Effector CD8-positive, alpha-beta T cell (primary cell): ENCODE measurements at places on chromosomes 7 and 10.

GRCh38 chr7:114903131-114903530 is 18.8 kb upstream of the MDFIC start:
- no peak for DNase-seq

- DNase-seq = no peak
Observed at GRCh38 chr7:28096713-28097112, 83.9 kb downstream of the JAZF1 start.

GRCh38 chr7:120184866-120185265 is 88.1 kb upstream of the KCND2 start:
- DNase-seq = no peak

- no peak for DNase-seq
Observed at GRCh38 chr7:90938371-90938770, 325.9 kb upstream of the FZD1 start.

GRCh38 chr7:50336894-50337703 is 32.6 kb downstream of the IKZF1 start:
- no peak for DNase-seq

DNA sequence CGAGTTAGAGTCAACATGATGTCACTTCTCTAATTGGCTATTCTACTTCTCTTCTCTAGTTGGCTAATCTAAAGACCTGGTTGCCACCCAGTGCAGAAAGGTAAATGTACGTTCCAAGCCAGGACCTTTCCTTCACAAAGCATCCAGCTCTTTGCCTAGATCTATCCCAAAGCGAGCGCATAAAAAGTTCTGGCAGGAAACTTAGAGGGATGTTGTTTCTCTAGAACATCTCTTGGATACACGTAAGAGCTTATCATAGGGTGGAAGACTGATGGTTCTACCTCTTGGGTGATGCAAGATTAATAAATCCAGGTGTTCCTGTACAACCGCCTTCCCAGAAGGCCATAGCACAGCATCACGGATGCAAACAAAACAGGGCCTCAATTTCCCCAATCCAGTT is at the start of gene TAS2R38:
TAS2R38 (minus strand) TSS at position 101 of the 400 bp plus-strand sequence; CDS start at position 17, 84 bp downstream.
- DNase-seq = no peak

GRCh38 chr10:77164616-77165311 is 472.8 kb downstream of the KCNMA1 start:
- no peak for DNase-seq
